Activated T-helper 1 cell treated with anti-CD3 and anti-CD28 coated beads, Interleukin-2, amount 50 U/mL, for 16 hours (primary cell): ENCODE measurements at places on chromosomes 6 and 20.

GRCh38 chr6:134574491-134574890 is 256.6 kb upstream of the SGK1 start:
- no peak for DNase-seq

DNA sequence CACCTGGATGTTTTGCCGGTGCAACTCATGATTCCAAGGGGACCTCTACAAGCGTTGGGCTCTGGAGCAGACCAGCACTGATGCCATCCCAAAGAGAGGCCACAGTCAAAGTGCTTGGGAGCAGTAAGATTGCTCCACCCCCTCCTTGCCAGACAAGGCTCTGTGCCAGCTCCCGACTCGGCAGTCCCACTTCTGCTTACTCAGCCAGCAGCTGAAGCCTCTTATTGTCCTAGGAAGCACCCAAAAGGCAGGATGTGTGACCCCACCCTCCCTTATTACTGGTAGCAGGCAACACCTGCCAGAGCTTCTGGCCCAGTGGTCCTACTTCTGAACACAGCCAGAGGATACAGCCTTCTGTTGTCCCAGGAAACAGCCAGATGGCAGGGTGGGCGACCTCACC is 614.2 kb downstream of the TENT5A start:
- DNase-seq = no peak

- no peak for DNase-seq
These were observed 5.2 kb downstream of the RAET1G start for GRCh38 chr6:149917679-149918078.

GRCh38 chr6:27280064-27280539 is 32.0 kb downstream of the POM121L2 start:
- DNase-seq = no peak

DNA sequence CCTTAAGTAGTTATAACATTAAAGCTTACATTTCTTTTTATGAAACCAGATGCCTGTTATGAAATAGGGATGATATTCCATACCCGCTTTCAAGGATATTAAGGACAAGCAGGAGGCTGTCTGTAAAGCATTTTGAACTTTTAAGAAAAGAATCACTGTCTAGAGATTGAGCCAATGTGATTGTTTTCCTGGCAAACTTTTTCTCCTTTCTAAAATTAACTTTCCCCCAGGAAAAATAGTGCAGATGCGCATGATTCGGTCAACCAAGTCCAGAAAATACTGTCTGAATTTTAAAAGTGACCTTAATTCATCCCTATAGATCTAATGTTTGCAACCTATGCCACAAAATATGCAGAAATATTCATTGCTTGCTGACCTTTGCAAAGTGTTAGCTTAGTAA is 15.1 kb upstream of the DEK start:
- DNase-seq = no peak

- no peak for DNase-seq
These were observed at the start of gene NR2E1 for GRCh38 chr6:108165714-108166663. NR2E1 (plus strand) TSS chr6:108166022; CDS start chr6:108166766, 744 bp downstream.
